ENCODE measurements at places on chromosomes 1 and 21.
A peak's percentile ranks its signal among the peaks of the same experiment; 100 is the strongest.

DNA sequence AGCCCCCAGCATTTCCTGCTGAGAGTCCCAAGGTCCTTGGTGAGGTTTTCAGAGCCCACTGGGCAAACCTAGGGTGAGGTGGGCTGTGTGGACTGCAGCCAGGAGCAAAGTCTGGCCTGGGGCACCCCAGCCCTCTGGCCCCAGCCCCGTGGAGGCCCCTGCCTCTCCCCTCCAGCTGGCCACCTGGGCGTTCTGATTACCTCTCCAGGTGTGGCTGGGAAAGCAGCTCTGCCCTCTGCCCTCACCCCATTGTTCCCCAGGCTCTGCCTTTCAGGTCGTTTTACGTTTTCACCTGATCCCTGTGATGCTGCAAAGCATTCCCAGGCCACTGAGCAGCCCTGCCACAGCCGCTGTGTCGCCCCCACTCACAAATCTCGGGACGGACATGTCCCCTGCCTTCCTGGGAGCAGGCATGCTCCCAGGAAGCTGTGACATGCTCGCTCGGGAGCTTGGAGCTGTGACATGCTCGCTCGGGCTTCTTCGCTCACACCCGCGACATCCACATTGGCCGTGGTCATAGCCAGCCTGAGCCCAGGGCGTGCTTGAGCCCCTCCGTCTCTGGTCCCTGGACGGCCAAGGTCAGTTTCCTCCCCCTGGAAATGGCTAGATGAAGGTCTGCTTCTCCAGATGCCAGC is 169.2 kb upstream of the ARHGEF16 start:
- DNase-seq, result no peak

DNA sequence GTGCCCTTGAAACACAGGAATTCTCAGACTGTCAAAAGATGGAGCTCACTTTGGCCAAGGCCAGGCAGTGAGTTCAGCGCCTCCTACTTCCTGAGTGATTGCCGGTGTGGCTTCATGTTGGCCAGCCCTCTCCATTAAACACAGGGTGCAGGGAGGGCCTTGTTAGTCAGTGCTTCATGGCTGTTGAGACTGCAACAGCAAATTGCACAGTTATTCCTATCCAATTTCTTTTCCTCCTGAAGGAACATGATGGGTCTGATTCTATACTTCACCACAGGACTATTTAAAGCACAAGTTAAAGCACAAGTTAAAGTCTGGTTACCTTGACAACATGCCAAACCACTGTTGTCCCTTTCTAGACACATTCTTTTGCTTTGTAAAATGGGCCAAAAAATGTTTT is 156.6 kb downstream of the SIPA1L2 start:
- no peak for DNase-seq

DNA sequence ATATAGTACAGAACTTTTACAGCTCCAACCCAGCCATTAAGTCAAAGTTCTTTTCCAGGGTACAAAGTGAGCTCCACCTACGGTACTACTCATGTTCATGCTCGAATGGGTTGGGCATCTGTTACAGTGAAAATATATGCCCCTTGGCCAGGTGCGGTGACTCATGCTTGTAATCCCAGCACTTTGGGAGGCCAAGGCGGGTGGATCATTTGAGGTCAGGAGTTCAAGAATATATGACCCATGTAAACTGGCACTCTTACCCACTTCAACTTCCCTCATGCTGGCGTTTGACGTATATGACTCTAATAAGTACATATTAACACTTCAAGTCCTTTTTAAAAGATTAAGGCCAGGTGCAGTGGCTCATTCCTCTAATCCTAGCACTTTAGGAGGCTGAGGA is 71.3 kb upstream of the PKN2 start:
- DNase-seq, result no peak

GRCh38 chr1:206087091-206087490 is 30.1 kb downstream of the AVPR1B start:
- DNase-seq, result no peak

DNA sequence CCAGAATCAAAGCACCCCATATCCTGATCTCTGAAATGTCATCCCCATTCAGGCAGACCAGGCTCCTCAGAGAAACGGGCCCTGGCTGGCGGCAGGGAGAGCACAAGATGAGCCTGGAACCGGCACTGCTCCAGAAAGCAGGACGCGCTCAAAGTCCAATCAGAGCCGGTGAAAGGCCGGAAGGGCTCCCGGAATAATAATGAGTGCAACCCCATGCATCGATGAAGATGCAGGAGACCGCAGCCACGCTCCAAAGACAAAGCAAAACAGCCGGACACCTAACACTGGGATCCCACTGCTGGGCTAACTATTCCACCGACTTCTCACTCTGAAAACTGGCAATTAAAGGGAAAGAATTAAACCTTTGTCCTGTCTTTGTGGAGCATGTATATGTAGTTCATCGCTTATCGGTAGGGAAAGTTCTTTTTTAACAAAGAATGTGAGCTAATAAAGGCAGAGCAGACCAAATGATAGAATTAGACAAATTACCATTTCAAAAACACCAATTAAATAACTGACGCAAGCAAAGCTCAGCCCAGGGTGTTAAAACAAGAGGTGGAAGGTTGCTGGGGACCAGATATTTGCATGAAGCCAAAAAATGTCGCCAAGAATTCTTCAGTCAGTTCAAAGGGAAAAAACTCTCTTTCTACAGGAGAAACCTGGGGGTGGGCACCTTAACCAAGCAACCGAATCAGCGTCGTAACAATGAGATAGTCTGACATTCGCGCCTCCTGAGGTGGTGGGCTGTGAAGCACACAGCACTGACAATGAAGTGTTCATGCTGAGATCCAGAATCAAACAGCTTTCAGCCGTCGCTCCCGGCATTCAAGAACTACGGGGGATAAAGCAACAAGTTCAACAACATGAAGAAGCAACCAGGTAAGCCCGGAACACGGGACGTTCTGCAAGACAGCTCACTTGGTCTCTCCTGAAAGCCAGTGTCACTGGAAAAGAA is 95.2 kb downstream of the NPHP4 start:
- DNase-seq, result no peak

GRCh38 chr21:39319814-39320332 is 6.4 kb upstream of the BRWD1 start:
- no peak for DNase-seq

GRCh38 chr1:27428316-27429028 is 36.0 kb downstream of the GPR3 start:
- DNase-seq, result no peak

- DNase-seq, result no peak
These were observed 50.3 kb downstream of the B3GALT5 start for GRCh38 chr21:39663066-39663465.

DNA sequence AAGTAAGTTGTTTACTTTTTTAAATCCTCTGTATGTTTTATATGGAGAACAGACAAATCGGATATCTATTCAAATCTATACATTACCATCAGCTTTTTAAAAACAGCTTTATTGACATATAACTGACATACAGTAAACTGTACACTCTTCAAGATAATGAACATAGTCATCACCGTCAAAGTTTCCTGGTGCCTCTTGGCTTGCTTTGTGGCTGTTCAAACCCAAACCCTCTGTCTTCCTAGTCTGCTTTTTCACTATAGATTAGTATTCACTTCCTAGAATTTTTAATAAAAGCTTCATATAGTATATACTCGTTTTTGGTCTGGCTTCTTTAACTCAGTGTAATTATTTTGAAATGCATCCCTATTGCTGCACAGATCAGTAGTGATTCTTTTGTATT is 56.4 kb upstream of the TPTE start:
- no peak for DNase-seq

DNA sequence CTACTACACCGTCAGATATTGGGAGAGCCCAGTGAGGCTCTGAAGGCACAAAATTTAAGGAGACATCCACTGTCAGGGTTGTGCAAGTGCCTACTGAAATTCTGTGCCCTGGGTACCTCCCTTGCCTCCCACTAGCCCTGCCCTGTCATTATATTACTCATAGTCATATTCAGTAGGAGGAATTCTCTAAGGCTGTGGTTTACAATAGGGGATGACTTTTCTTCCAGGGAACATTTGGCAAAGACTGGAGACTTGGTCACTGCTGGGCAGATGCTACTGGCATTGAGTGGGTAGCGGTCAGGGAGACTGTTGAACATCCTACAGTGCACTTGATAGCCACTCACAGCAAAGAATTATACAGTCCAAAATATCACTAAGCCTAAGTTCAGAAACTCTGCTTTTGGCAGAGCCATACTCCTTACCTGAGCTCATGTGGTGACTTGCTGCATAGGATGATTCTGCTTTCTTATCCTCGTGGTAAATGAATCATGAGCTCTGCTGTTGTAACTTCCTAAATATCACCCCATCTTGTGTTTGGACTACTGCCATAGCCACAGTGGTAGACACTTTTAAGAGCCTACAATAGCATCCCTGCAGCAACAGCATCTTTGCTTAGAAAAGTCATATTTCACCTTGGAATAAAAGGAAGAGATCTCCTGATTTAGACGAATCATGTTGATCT is 563.4 kb upstream of the PLXNA2 start:
- DNase-seq, result no peak

DNA sequence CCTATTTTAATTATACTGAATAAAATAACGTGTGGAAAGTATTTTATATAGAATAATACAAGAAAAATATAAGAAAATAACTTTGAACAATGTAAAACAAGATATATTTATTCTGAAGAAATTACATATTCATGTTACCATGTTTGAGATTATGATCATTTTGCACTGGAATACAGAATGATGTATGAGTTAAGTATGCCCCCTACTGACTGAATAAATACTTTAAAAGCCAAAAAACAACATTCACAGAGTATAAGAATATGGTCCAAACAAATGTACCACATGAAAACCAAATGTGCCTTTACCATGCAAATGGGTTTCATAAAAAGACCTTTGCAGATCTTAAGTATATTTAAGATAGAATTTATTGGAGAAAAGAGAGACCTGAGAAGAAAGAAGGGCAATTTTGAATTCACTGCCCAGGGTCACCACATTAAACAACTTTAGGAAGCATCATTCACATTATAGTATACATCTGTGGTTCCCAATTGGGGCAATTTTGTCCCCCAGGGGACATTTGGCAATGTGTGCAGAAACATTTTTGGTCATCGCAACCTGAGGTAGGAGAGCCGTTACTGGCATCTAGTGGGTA is 136.6 kb upstream of the GFI1 start:
- DNase-seq, result peak; percentile 44

- DNase-seq, result no peak
These were observed 177.5 kb downstream of the ZZZ3 start for GRCh38 chr1:77504986-77505385.

DNA sequence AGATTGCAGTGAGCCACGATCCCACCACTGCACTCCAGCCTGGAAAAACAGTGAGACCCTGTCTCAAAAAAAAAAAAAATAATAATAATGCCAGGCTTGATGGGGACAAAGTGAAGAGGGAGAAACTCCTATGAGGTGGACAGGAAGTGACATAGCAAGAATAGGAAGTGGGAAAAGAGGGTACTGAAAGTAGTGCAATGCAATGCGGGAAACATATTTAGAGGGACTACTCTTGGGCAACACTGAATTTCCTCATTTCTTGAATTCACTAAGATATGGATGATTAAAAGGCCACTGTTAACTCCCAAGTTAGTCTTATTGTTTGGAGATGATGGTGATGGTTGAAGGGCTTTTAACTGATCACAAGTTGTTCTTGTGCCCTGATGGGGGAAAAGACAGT is 21.6 kb upstream of the KCNA2 start:
- DNase-seq, result no peak

GRCh38 chr1:56877973-56878372 is 23.4 kb downstream of the C8A start:
- no peak for DNase-seq

- DNase-seq, result no peak
These were observed 25.8 kb upstream of the RCC2 start for GRCh38 chr1:17465228-17465627.

DNA sequence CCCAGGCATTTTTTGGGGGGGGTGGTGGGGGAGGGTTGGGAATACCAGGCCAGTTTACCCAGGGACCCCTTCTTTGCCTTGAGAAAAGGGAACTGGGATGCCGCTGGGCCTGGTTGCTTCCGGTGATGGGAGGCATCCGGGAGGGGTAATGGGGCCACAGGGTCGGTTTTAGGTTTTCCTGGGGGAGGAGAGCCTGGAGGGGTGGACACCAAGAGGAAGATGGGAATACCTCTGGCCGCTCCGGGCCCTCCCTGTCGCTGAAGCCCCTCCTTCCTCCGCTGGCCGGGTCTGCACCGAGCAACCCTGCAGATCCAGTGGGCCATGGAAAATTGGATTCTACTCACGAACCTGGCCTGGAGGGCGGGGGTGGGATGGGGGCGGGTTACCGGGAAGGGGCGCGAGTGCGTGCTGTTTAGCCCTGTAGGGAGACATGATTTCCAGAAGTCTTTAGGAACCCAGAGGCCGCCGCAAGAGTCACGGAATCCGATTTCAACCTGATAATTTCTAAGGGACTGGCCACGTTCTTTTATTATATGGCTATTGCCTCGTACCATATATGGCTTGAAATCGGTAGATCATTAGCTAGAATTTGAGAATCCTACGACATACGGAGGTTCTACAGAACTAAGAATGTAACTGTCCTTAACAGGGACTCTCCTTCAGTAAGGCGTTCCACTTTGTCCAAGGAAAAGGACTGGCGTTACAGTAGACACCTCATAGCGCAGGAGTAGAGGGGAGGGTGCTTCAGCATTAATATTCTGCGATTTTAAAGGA is 749 bp downstream of the AKIRIN1 start:
- no peak for DNase-seq

GRCh38 chr21:29737186-29737585 is 202.6 kb downstream of the GRIK1 start:
- DNase-seq, result no peak

DNA sequence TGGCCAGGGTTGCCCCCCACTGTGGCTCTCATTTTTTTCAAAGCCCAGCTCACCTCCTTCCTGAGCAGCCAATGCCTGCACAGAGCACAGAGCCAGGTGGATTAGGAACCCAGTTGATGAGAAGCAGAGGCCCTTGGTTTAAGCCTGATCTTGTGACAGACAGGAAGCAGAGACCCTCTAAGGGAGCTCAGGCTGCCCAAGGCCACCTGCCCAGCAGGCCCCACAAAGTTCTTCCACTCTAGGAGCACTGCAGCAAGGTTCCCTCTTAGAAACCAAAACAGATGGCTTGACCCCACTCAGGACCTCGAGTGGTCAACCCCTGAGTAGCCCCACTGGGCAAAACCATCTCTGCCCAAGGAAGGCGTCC is 25.5 kb upstream of the PRSS38 start:
- no peak for DNase-seq

DNA sequence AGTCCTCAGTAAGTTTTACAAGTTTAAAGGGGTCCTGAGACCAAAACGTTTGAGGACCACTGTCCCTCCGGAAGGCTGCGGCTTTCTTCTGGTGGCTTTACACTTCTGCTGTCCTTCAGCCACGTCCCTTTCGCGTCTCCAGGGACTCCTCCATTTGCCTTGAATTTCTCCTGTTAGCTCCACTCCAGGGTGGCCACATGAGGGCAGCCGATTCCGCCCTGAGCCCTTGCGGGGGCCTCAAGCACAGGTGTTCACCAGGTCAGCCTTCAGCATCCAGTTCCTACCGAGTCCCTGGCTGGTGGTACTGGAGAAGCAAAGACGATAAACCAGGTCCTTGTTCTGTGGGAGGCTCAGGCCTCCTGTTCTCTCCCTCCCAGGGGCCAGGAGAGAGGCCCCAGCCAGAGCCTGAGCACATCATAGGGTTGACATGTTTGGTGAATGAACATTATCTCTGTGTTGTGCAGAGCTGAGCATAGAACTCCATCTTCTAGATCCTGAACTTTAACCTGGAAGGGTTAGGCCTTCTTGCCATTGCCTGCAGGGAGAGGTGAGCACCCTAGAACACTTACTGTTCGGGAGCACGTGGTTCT is 27.4 kb upstream of the COQ8A start:
- DNase-seq, result peak; percentile 40

GRCh38 chr1:226551299-226551698 is 2.7 kb downstream of the STUM start:
- no peak for DNase-seq

All from CD4-positive, alpha-beta T cell treated with Interferon alpha-2 for 1 hour (primary cell).